ENCODE measurements at places on chromosomes 3 and 15. TPM values are rescaled to one million over a fixed set of nuclear protein-coding genes. Genes with fewer than 3 reads are reported as not detected.
A peak's percentile ranks its signal among the peaks of the same experiment; 100 is the strongest.

The PAQR5 gene
- 0.50 TPM for total RNA-seq

The ALDH1A3 gene
- 4.0 TPM for total RNA-seq

The CRABP1 gene
- total RNA-seq, result 0.40 TPM

The ACOX2 gene
- total RNA-seq, result 285 TPM

The ACAN gene
- total RNA-seq, result not detected

The CCDC12 gene
- total RNA-seq, result 19.3 TPM

The RBM15B gene
- total RNA-seq, result 10.3 TPM

The SPRED1 gene
- 4.2 TPM for total RNA-seq

The DUOX2 gene
- 0.10 TPM for total RNA-seq

The ISY1 gene
- total RNA-seq, result 8.5 TPM

The MCF2L2 gene
- total RNA-seq, result 0.13 TPM

The SLC24A1 gene
- total RNA-seq, result 5.9 TPM

DNA sequence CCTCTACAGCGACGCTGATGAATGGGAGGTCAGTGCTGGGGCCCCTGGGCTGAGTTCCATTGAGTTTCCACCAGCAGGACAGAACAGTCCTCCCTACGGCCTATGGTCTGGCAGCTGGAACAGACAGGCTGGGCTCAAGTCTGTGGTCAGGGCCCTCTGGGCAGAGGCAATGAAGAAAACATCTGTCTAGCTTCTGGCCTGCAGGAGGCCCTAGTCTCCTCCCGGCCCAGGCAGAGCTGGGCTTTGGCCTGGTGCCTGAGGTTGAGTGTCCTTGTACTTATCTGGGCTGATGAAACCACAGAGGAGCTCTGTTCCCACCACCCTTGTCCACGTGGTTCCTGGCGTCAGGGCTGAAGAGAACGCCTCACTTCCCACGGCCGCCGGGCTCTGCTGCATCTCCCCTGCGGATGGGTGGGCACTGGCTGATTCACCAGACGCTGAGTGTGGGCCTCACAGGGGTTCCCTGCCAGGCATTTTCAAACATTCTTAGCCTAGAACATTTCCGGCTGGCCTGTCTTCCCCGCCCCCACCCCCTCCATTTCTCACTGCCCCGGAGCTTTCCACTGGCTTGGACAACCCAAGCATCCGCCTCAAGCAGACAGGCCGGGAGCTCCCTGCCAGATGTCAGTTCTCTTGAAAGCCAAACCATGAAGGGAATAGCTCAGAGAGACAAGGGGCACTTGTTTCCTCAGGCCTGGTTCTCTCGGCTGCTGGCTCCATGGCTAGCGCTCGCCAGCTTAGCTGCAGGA is 20.3 kb downstream of the PPCDC start:
- DNase-seq, result peak; percentile 92

- DNase-seq, result no peak
Observed at GRCh38 chr15:39455471-39455991, 125.3 kb upstream of the THBS1 start.

DNA sequence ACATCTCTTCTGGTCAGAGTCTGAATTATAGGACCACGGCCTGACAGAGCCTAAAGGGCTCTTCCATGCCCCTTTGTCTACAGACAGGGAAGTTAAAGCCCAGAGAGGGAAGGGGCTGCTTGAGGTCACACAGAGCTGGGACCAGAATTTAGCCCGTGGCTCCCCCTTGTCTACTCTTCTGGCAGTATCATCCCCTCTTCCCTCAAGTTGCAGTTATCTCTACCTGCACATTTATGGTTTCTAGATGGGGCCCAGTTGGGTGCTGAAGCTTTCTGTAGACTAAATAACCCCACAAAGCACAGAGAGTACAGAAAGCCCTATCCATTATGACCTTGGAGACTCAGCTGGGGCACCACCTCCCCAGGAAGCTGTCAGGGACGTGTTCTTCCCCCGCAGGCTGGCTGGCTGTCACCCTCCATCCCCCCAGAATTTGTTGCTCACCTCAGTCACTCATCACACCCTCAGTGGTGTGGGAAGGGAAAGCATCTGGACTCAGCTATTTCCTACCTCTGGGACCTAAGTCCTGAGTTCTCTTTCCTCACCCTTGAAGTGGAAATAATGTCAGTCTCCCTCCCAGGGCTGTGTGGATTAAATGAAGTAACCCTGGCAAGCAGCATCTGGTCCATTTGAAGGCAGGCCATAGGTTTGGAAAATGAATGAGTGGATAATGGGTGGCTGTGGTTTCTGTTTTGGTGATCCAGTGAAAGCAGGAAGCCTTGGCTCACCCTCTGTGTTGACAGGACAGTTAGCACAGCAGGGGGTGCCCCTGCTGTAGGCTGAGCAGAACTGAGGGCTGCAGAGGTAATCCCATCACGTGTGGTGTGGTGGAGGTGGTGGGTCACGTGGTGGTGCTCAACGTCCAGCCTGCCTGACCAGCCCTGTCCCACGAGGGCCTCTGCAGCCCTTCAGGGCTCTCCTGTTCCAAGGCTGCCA is 16.3 kb downstream of the ACOX2 start:
- peak; percentile 81 for DNase-seq

GRCh38 chr3:197003461-197004385 is 25.9 kb downstream of the MELTF start:
- DNase-seq, result no peak

DNA sequence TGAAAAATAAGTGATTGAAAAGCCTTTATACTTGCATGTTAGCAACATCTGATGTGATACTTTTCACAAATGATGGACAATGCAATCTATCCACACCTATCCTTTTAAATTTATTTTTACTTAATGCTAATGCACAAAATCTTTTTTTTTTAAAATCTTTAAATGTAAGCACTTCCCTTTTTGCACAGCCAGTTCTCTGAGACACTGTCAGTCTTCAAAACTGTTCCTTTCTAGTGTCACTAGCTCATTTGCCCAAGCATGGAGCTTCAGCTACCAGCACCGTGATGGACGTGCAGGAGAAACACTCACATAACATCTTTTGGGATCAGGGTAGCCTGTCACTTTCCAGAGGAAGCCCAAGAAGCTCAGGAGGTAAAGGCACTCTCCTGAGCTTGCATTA is 50.1 kb downstream of the NR1D2 start:
- no peak for DNase-seq

DNA sequence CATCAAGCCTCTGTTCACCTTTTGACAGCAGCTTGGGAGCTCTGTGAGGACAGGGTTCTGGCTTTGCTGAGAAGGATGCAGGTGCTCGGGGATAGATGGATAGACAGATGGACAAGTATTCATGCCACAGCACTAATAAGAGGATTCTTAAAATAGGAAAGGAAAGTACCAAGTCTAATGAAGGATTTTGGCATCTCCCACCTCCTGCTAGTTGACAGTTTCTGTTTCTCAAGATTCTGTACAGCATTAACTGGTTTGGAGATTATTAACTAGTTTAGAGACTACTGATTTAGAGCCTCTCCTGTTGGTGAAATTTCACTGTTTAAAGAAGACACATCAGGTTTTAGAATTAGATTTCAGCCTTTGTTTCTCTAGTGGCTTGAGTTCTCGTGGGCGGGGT is 152.3 kb downstream of the CACNA1D start:
- no peak for DNase-seq

DNA sequence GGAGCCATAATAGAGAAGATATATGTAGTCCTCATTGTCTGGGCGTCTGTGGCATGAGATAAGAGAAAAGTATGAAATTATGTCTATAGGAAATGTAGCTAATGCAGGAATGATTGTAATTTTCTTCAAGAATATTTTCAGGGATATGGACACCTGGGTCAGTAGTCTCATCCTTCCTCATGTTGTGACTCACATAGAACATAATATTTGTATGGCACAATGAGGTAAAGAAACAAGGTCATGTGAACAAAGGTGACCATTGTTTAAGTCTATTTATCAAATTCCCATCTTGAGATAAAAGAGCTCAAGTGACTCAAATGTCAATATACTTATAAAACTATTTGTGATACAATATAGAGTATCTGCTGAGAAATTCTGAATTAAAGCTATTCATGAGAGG is 345.5 kb upstream of the ROBO1 start:
- DNase-seq, result no peak

DNA sequence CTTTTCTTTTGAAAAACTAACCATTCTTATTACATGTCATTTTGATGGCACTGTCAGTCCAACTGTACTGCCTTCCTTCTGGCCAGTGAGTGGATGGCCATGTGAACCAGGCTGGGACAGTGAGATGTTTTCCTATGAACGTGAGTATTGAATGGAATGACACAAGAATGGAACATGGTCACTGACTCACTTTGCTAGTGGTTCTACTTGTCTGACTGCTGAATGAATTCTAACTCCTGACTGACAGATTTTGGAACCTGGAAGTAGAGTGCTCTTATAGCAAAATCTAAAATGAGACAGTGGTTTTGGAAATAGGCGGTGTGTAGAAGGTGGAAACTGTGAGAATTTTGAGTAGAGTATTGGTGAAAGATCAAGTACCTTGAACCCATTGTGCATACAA is 606.9 kb upstream of the KCNMB2 start:
- DNase-seq, result no peak

GRCh38 chr15:80915472-80915871 is 74.1 kb downstream of the MESD start:
- no peak for DNase-seq

DNA sequence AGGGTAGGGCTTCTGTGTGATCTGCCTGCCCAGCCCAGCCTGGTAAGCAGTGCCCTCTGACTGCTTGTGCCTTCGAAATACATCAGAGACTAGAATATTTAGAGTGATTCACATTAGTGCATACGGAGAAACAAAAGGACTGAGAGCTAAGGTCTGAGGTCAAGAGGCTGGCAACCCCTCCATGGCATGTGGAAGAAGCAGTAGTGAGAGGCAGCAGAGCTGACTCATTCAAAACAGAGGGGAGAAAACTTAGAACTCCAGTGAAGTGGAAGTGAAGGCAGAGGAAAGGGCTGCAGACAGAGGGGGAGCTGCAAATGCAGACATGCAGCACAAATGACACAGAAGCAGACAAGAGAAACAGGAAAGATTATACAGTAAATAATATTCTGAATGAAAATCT is 61.6 kb downstream of the ULK4 start:
- DNase-seq, result no peak

GRCh38 chr3:67516496-67516895 is 137.9 kb downstream of the SUCLG2 start:
- DNase-seq, result peak; percentile 83

- DNase-seq, result no peak
Observed at GRCh38 chr3:279325-279724, 82.8 kb downstream of the CHL1 start.

DNA sequence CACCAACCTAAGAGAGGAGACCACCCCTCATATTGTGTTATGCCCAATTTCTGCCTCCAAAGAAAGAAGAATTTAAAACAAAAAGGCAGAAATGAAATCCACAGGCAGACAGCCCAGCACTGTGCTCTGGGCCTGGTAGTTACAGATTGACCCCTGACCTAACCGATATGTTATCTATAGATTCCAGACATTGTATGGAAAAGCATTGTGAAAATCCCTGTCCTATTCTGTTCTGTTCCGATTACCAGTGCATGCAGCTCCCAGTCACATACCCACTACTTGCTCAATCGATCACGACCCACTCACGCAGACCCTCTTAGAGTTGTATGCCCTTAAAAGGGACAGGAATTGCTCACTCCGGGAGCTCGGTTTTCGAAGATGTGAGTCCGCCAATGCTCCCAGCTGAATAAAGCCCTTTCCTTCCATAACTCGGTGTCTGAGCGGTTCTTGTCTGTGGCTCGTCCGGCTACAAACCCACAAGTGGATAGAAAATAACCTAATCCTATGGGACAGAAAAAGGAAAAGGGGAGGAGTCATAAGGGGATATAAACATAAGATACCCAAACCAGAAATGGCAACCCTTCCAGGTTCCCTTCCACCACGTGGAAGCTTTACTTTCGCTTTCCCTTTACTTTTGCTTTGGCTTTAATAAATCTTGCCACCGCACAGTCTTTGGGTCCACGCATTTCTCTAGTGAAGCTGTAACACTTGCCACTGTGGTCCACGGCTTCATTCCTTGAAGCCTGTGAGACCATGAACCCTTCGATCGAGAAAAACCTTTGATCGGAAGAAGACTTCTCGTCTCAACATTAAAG is 1.7 kb upstream of the CFAP91 start:
- DNase-seq, result no peak

DNA sequence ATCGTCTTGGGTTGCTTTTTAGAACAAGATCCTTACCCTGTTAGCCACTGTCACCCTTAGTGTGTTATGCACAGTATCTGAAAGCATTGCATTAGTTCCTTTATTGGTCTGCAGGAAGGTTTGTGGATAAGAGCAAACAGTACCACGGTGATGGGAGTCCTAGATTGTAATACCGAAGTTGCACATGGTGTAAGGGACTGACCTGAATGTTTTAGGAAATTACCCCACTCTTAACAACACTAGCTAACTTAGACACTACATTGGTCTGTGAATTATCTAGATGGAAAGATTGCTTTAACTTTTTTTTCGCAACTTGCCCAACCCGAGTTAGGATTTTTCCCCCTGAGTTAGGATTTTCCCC is 1.3 kb downstream of the STT3B start:
- DNase-seq, result no peak

- DNase-seq, result no peak
Observed at GRCh38 chr3:30681649-30682211, 75.3 kb downstream of the TGFBR2 start.

DNA sequence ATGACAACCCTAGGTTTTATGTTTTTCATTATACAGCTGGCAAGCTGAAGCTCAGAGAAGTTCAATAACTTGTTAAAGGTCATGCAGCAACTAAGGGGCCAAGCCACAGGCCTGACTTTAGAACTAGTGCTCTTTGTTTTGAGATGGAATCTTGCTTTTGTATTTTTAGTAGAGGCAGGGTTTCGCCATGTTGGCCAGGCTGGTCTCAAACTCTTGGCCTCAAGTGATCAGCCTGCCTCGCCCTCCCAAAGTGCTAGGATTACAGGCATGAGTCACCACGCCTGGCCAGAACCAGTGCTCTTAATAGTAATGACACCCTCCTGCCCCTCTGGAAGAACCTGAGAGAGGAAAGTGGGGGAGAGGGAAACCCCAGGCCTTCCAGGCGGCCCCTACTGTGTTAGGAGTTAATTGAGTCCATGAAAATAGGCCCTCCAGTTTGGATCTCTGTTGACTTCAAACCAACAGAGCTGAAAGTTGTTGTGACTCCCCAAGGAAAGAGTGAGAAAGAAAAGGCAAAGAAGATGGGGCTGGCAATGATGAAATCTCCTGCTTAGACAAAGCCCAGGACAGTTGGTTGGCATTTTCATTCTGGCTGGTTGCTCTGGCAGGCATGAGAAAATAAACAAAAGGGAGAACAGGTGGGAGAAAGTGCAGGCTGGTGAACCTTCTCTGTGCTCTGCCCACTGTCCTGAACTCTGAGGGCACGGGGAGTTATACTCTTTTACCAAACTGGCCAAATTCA is 3.6 kb upstream of the PRRT3 start:
- no peak for DNase-seq

- DNase-seq, result no peak
Observed at GRCh38 chr3:52986938-52987337, 58.9 kb downstream of the SFMBT1 start.

- no peak for DNase-seq
Observed at GRCh38 chr3:4753073-4753691, 226.1 kb upstream of the BHLHE40 start.
